ENCODE measurements at places on chromosomes 4 and X.

- DNase-seq = no peak
Measured at GRCh38 chr4:112172180-112172579, 26.9 kb downstream of the FAM241A start.

DNA sequence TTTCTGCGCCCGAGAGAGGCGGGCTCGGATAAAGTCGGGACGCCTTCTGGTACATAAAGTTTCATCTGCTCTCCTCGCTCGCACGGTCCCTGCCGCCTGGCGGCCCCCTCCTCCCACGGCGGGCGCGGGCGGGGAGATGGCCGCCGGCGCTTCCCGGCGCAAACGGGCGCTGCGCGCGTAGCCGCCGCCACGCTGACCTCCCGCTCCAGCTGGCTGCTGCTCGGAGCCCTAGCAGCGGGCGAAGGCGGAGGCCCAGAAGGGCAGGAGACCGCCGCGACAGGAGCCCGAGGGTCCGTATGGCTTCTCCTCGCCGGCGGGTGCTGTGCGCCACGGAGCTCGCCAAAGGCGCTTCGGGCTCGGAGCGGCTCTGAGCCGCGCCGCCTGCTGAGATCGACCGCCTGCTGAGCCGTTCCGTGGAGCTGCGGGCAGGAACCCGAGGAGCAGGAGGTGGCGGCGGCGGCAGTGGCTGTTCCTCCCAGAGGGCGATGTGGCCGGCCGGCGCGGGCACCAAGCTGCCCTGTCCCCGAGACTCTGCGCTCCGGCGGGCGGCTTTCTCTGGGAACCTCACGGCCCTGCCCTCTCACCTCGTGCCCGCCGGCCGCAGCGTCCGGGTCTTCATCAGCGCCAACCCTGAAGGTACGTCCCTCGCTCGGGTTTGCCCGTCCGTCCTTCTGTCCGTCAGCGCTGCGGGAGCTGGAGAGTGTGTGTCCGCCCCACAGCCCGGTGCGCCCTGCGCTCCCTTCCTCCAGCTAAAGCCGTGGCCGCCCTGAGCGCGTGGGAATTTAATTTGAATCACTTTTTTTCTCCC, at the start of gene NWD2:
NWD2 (plus strand) TSS at position 161 of the 808 bp plus-strand sequence; CDS start at position 486, 325 bp downstream.
- no peak for DNase-seq

DNA sequence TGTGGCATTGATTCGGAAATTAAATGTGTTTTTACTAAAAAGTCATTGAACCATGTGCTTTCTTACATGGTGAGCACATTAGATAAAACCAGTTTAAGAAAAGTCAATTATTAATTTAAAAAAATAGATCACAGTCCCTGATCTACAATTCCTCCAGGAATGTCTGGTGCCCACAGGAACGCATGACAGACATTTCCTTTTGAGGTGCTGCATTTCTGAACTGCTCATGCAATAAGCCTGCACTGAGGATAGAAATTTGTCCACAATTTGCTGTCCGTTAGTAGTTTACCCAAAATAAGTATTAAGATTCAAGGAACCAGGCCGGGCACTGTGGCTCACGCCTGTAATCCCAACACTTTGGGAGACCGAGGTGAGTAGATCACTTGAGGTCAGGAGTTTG, 8.2 kb upstream of the ADAMTS3 start:
- no peak for DNase-seq

- no peak for DNase-seq
Measured at GRCh38 chr4:61501812-61502211, 301.7 kb downstream of the ADGRL3 start.

DNA sequence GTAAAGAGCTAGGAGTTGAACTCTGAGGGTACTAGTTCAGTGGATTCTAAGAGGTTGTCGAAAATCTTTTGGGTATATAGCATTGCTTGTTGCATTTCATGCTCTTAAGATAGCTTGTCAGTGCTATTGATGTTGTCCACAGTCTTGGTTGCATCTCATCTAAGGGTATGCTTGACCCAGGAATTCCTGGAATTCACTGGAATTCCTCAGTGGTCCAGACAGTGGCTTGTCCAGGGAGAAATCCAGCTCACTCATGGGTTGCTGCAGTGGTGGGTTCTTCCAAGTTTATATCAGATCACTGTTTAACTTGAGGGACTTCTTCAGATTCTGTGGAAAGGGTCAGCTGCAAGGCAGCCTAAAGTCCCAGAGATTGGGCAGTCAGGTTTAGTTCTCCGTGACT, 29.8 kb upstream of the SMARCAD1 start:
- no peak for DNase-seq

- no peak for DNase-seq
Measured at GRCh38 chrX:2848871-2849301, 20.2 kb downstream of the GYG2 start.

DNA sequence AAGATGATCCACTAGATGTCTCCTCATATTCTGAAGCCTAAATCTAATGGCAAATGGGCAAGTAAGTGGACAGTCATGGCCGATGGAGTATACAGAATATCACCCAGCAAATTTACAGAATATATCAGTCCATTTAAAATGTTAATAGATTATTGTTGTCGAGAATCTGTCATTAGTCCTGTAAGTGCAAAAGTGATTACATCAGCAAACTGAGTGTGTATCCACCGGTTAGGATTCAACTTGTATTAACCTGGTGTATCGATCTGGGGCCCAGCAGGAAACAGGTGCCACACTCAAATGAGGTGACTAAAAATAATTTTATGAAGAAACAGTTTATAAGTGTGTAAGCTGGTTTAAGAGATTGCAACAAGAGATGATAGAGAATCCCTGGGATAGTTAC, 367.9 kb upstream of the FAM47C start:
- DNase-seq = no peak

DNA sequence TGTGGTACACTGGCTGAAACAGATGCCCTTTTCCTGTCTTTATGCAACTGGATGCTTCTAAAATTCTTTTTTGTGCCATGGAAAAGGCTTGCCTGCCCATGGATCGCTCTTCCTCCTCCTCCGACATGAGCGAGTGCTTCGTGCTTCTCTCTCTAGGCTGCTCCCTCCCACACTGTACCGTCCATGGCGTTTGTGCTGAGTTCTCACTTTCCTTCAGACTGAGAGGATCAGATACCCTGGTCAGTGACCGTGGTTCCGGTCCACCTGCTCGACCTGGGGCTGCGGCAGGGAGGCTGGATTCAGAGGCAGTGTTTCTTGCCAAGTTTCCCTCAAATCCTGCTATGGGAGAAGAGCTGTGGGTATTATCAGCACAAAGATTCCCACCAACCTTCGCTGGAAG, 10.2 kb upstream of the CLDN24 start:
- no peak for DNase-seq

DNA sequence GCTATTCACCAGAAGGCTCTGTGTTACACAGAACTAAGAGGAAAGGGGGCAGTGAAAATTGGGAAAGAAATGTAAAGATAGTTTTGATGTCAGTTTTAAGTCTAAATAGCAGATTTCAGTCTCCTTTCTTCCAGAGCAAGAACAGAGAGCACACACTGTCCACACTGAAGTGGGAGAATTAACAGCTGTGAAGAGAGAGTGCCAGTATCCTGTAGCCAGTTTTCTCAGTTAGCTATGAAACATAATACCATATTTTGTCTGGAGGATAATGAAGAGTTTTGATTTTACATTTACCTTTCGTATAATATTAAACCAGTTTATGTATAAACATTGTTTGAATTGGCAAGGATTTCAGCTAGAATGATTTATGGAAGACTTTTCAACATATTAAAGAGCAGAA, 35.1 kb downstream of the FBXO8 start:
- DNase-seq = no peak
